Cardiac atrium fibroblast (primary cell): ENCODE measurements at places on chromosomes 12 and 14. TPM values are rescaled to one million over a fixed set of nuclear protein-coding genes. Genes with fewer than 3 reads are reported as not detected.

Gene KRT1
- total RNA-seq: not detected in 2 replicates

Gene AMHR2
- total RNA-seq: not detected in 2 replicates

Gene LMNTD1
- total RNA-seq: 1.8 TPM in 1 of 2 replicates, not detected in the other

Gene SLC39A9
- total RNA-seq: 94.4 and 97.7 TPM in 2 replicates

Gene OR6C2
- total RNA-seq: not detected in 2 replicates

Gene KERA
- not detected in 2 replicates for total RNA-seq

Gene KLHL33
- 0.49 TPM in 1 of 2 replicates, not detected in the other for total RNA-seq

Gene ADAMTS20
- not detected in 2 replicates for total RNA-seq

Gene ACOT2
- 43.4 and 57.2 TPM in 2 replicates for total RNA-seq

Gene CCDC196
- not detected in 2 replicates for total RNA-seq

Gene INHBC
- total RNA-seq: not detected in 2 replicates

Gene CCDC177
- total RNA-seq: 0.16 and 0.54 TPM in 2 replicates

Gene SERPINA12
- not detected in 2 replicates for total RNA-seq

Gene AICDA
- not detected in 2 replicates for total RNA-seq

Gene NXPH4
- total RNA-seq: 13.7 and 23.3 TPM in 2 replicates

Gene IL31
- total RNA-seq: not detected in 2 replicates

Gene PLEKHG7
- not detected in 2 replicates for total RNA-seq

Gene CBLN3
- 2.8 and 3.4 TPM in 2 replicates for total RNA-seq

Gene FGF23
- not detected in 2 replicates for total RNA-seq

Gene LHX5
- total RNA-seq: not detected in 2 replicates

Gene SUDS3
- 11.0 and 13.6 TPM in 2 replicates for total RNA-seq

Gene TMPRSS12
- total RNA-seq: not detected in 2 replicates

Gene C1RL
- 37.0 and 126 TPM in 2 replicates for total RNA-seq

Gene KRT82
- total RNA-seq: not detected in 2 replicates

Gene AMDHD1
- total RNA-seq: not detected in 2 replicates

Gene LYZ
- not detected in 2 replicates for total RNA-seq

Gene CISTR
- total RNA-seq: not detected in 2 replicates

Gene ANKRD52
- 28.3 and 41.0 TPM in 2 replicates for total RNA-seq

Gene OVCH1
- 0.32 and 2.3 TPM in 2 replicates for total RNA-seq
